ENCODE measurements at places on chromosomes 2 and 18. TPM values are rescaled to one million over a fixed set of nuclear protein-coding genes. Genes with fewer than 3 reads are reported as not detected.

Gene MROH2A
- total RNA-seq = not detected

Gene PDE1A
- 1.6 TPM for total RNA-seq

Gene IL18RAP
- not detected for total RNA-seq

Gene ADAM17
- 26.2 TPM for total RNA-seq

Gene FKBP7
- total RNA-seq = 48.4 TPM

Gene DRC1
- total RNA-seq = 0.30 TPM

Gene CIB4
- not detected for total RNA-seq

Gene BMP10
- 0.08 TPM for total RNA-seq

Gene OBSL1
- total RNA-seq = 67.8 TPM

Gene ALPP
- total RNA-seq = 0.08 TPM

Gene GCG
- not detected for total RNA-seq

Gene CASP10
- 1.0 TPM for total RNA-seq

Gene RBM43
- total RNA-seq = 1.2 TPM

Gene PLGLB1
- total RNA-seq = 0.81 TPM

All from SJCRH30 (cell line).